ENCODE measurements at places on chromosomes 2 and 18.

GRCh38 chr18:9135912-9136314, 668 bp upstream of the ANKRD12 start:
- DNase-seq = no peak

DNA sequence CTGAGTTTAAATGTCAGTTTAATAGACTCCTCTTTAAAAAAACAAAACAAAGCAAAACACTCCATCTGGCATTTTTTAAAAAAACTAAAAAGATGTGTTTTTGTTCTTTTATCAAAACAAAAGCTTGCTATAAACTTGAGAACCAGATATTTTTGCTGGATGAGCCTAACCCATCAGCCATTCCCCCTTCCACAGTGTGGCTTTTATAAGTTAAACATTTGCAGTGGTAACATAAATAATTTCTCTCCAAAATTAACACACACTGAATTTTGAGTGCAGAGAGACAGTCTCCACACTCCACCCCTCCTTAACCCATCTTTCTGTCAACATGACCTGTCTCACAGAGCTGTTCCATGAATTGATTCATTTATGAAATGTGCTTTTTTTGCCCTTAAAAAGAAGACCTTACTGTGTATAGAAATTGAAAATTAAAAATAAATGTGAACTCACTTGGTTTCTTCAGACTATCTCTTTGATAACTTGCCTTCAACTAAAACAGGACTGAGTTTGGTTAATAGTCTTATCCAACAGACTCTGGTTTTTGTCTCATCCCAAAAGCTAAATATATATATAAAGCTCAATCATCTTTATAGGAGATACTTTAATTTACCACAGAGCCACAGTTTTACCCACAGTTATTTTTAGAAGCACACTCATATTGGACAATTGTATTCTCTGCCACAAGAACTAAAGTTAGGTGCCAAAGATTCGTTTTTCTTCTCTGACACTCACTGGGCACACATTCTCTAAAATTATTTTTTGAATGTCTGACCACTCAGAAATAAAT, 64.8 kb upstream of the STK39 start:
- DNase-seq = no peak

- no peak for DNase-seq
Measured at GRCh38 chr2:139007130-139007529, 226.9 kb upstream of the NXPH2 start.

GRCh38 chr2:145752091-145752806, 1232.3 kb upstream of the ZEB2 start:
- no peak for DNase-seq

- DNase-seq = no peak
Measured at GRCh38 chr2:11752906-11753305, 6.5 kb downstream of the LPIN1 start.

DNA sequence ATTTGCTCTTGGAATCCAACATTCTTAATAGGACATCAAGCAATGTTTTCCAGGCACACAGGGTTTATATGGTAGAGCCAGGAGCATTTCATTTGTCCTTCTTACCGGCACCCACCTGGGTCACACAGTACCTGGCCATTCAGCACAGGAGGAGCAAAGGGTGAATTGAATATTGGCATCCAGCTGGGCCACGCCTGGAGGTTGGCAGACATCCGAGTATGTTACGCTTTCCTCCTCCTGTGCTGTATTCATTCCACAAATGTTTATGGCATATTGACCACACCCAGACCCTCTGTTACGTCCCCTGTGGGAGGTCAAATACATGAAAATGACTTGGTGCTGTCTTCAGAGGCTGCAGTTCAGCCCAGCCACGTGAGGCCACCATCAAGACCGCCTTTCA, 206.2 kb downstream of the RTP5 start:
- no peak for DNase-seq

- DNase-seq = no peak
Measured at GRCh38 chr2:28546242-28546641, 50.4 kb downstream of the PLB1 start.

- DNase-seq = no peak
Measured at GRCh38 chr2:130327703-130328527, 14.8 kb upstream of the IMP4 start.

- no peak for DNase-seq
Measured at GRCh38 chr18:35158728-35159450, 81.9 kb upstream of the ZNF397 start.

DNA sequence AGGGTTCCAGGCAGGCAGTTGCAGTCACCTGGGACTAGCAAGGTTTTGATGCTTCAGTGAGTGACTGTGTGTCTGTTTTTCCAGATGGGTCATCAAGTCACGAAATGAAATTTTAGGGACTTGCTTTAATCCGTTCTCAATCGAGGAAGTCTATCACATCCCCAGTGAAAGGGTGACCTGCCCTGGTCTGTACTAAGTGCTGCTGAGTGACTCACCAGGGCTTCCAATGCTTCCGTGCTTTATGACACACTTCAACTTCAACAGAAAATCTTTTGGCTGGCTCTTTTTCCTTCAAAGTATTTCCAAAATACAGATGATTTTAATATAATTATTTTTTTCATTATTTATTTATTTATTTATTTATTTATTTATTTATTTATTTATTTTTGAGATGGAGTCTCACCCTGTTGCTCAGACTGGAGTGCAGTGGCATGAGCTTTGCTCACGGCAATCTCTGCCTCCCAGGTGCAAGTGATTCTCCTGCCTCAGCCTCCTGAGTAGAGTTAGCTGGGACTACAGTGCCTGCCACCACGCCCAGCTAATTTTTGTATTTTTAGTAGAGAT, 18.4 kb downstream of the TFCP2L1 start:
- DNase-seq = no peak

DNA sequence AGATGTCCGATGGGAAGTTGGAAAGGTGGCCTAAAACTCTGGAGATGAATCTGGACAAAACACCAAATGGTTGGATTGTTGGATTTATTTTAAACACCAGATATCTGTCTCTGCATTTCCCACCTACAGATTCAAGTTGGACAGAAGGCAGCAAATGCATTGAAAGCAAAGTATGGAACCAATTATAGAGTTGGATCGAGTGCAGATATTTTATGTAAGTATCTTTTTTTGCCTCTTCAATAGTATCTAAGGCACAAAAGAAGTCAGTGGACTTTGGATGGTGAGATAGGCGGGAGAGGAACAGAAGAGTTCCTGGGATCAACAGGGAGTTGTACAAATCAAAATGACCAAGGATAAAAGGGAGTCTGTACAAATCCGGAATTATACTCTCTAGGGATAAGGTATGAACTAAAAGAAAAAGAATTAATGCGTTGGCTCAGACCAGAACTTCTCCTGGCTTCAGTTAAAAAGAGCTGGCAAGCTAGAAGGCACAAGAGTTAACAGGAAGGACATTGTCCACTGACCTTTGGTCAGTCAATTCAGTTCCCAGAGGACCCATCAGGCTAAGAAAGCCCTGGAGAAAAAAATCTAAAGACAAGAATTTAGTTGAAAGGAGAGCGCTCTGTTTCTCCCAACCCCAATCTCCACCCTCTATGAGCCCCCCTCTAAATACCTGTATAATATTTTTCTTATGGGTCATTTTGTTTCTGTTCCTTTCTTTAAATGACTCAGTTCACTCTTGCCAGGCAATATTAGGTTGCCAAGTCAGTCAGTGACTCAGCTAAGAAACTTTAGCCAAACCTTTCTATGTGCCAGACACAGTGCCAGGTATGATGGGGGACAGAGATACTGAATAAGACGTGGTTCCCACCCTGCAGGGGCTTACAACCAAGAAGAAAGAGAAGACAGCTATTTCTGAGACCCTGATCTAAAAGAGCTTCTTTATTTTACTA, 29.1 kb downstream of the CPO start:
- DNase-seq = no peak

GRCh38 chr2:75079575-75079974, 119.7 kb downstream of the TACR1 start:
- no peak for DNase-seq

DNA sequence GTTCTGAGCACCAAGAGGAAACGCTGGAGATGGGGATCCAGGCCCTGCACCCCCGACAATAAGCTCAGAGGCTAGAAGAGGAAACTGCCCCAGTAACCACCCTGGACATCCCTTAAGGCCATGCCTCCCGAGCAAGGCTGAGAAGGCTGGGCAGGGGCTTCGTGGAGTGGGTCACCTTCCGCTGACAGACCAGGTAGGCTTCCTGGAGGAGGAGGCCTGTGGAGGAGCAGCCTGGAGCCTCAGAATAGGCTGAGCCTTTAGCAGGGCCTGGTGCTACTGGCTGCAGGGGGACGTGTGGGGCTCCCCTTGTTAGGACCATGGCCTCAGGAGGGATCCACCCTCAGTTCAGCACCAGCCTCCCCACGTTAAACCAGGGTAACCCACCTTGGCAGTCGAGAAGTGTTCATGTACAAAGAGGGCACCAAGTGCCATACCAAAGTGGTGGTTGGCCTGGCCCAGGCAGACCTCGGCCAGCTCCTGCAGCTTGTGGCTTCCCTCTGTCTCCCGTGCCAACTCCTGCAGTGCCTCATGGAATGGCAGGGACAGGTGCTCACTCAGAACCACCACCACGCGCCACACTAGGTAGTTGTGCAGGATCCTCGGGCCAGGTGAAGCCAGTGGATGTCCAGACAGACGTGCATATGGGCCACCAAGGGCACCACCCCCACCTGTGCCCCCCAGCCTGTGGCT, 28.5 kb upstream of the ALPP start:
- no peak for DNase-seq

DNA sequence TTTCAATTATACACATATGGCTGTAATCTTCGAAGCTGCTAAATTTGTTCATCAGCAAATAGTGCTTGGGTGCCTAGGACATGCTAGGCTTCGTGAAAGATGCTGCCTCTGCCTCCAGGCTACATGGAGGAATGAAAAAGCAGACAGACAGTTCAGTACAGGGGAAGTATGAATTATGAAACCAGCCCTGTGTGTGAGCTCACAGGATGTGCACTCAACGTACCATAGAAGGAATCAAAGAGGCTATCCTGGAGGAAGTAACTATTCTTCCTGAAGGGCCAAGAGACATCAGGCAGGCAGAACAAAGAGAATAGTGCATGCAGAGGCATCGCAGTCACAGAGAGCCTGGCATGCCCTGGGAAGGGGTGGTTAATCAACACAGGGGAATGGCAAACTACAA, 61.4 kb downstream of the DYM start:
- no peak for DNase-seq
